Right atrium auricular region (tissue), 2 donors: ENCODE measurements at places on chromosomes 1 and 21. TPM values are rescaled to one million over a fixed set of nuclear protein-coding genes. Genes with fewer than 3 reads are reported as not detected.
A peak's percentile ranks its signal among the peaks of the same experiment; 100 is the strongest.

HMGCL gene
- 26.3 TPM for total RNA-seq

TLR5 gene
- total RNA-seq: 1.0 TPM

SMCP gene
- total RNA-seq: not detected

TTC34 gene
- total RNA-seq: 0.11 TPM

GRCh38 chr1:151733126-151733525 lies 11.8 kb downstream of the RIIAD1 start:
- H3K27ac ChIP-seq: no peak overlapping the region
- H3K27me3 ChIP-seq: no peaks in the 10 kb centered on the region
- no peaks in the 10 kb centered on the region for H3K36me3 ChIP-seq
- peaks cover 3% of the 10 kb centered on the region for H3K4me1 ChIP-seq
- H3K4me3 ChIP-seq: no peak overlapping the region

GRCh38 chr1:26888231-26888630 lies 1.9 kb downstream of the GPN2 start:
- peaks cover 66% of the 10 kb centered on the region for H3K36me3 ChIP-seq
- H3K27ac ChIP-seq: no peak overlapping the region
- no peak for DNase-seq
- H3K4me3 ChIP-seq: no peak overlapping the region

- H3K4me1 ChIP-seq: no peaks in the 10 kb centered on the region
- no peak overlapping the region for H3K27ac ChIP-seq
- no peak for DNase-seq
Measured at GRCh38 chr1:116889380-116889779, 20.3 kb upstream of the PTGFRN start.

DNA sequence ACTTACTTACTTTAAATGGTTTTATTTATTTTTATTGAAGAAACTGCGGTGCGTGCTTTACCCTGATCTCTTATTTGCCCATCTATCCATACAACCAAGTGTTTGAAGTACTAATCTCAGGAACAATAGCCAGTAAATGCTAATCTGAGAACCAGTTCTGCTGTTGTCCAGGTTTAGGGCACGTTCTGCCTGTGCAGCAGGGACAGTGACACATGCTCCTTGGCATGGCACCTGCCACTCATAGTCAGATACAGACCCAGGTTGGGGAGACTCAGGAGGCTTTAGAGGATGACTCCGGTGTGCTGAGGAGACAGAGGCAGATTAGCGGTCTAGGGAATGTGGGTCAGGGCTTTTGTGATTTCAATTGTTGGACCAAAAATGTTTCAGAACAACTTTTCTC lies 83.6 kb downstream of the NRIP1 start:
- H3K4me3 ChIP-seq: no peak overlapping the region
- H3K27me3 ChIP-seq: no peaks in the 10 kb centered on the region
- DNase-seq: no peak
- no peaks in the 10 kb centered on the region for H3K36me3 ChIP-seq
- H3K4me1 ChIP-seq: no peaks in the 10 kb centered on the region

- no peak for DNase-seq
- no peaks in the 10 kb centered on the region for H3K36me3 ChIP-seq
- H3K27ac ChIP-seq: peak overlapping the region; percentile 93
- no peaks in the 10 kb centered on the region for H3K27me3 ChIP-seq
- no peak overlapping the region for H3K4me3 ChIP-seq
Measured at GRCh38 chr1:59391212-59392179, 94.6 kb downstream of the FGGY start.

- no peaks in the 10 kb centered on the region for H3K36me3 ChIP-seq
- DNase-seq: peak; percentile 9
- H3K27ac ChIP-seq: no peak overlapping the region
- no peaks in the 10 kb centered on the region for H3K4me1 ChIP-seq
- no peaks in the 10 kb centered on the region for H3K27me3 ChIP-seq
Measured at GRCh38 chr1:47623557-47623940, 185.7 kb downstream of the FOXD2 start.

DNA sequence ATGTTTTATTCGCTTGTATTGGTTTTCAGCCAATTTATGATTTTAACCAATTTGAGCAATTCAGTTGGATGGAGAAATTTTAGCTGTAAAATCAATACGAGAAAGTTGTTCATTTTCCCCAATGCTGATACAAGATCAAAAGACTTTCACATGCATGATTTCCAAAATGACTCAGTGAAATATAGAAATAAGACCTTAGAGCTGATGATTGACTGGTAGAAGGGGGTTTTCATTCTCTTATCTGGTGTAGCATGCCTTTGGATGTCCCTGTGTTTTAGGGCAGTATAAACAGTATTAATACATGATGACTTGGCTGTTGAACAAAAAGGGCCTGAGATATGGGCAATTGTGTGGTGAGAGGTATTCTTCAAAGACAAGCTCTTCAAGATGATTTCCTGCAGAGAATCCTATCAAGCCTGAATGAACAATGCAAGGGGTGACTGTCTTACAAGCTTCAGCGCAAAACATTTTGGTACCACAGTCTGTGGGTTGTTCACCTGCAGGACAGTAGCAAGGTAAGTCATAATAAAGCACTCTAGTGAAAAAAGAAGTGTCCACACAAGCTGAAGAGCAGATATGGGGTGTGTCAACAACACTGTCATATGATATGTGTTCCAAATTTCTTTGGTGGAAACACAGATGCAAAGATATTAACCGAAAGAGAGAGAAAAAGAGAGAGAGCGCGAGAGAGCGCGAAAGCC lies 156.2 kb downstream of the TNFSF18 start:
- no peaks in the 10 kb centered on the region for H3K27me3 ChIP-seq
- DNase-seq: no peak
- no peaks in the 10 kb centered on the region for H3K36me3 ChIP-seq

DNA sequence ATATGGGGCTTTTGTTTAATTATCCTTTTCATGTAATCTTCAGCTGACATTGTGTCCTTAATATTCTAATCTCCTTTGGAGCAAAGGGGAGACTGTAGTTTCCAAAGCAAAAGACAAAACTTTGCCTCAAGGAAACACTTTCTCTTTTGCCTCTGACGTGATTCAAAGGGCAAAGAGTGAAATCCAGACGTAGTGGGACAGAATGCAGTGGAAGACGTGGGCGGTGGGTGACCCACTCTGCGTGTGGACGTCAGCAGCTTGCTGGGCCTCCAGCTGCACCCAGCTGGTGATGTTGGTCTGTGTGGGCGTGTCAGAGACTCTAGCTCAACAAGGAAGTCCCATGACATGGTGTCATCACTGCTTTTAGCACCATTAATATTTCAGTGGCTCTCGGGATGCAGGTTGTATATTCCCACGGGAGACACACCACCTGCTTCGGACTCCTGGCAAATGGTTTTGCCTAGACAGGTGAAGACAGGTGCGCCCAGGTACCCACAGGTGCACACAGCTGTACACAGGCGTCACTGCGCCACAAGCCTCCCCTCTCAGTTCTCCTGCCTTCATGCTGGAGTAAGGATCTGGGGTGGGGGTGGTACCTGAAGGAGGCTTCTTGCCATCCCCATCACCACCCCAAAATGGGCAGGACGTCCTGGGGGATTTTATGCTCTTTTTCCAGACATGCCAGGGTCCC lies 292.1 kb upstream of the VAMP3 start:
- DNase-seq: peak; percentile 83
- H3K27ac ChIP-seq: peak overlapping the region; percentile 74
- no peaks in the 10 kb centered on the region for H3K36me3 ChIP-seq

GRCh38 chr21:16794950-16795349 lies 717.9 kb upstream of the CXADR start:
- no peak overlapping the region for H3K4me3 ChIP-seq
- H3K36me3 ChIP-seq: no peaks in the 10 kb centered on the region
- H3K27ac ChIP-seq: no peak overlapping the region
- no peaks in the 10 kb centered on the region for H3K27me3 ChIP-seq

DNA sequence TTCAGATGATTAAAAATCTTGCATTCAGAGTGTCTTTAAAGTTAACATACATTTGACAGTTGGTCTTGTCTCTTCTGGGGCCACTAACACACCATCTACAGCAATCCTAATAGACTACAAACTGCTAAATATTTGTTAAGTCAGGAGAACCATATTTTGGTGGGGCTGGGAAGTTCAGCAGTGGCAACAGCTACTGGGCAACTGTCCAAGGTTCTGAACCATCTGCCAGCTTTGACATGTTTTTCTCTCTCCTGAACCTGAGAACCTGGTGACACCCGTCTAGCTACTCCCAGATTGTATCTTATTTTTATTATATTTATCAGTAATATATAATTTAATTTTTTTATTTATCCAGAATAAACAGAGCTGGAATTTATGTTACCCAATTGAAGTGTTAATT lies 199.0 kb upstream of the DPYD start:
- H3K4me3 ChIP-seq: no peak overlapping the region
- no peak overlapping the region for H3K27ac ChIP-seq
- DNase-seq: no peak
- no peaks in the 10 kb centered on the region for H3K36me3 ChIP-seq
- no peaks in the 10 kb centered on the region for H3K4me1 ChIP-seq
- no peaks in the 10 kb centered on the region for H3K27me3 ChIP-seq

- H3K27me3 ChIP-seq: no peaks in the 10 kb centered on the region
- no peaks in the 10 kb centered on the region for H3K4me1 ChIP-seq
- H3K36me3 ChIP-seq: no peaks in the 10 kb centered on the region
- no peak for DNase-seq
Measured at GRCh38 chr21:45255381-45256020, 32.2 kb downstream of the POFUT2 start.

DNA sequence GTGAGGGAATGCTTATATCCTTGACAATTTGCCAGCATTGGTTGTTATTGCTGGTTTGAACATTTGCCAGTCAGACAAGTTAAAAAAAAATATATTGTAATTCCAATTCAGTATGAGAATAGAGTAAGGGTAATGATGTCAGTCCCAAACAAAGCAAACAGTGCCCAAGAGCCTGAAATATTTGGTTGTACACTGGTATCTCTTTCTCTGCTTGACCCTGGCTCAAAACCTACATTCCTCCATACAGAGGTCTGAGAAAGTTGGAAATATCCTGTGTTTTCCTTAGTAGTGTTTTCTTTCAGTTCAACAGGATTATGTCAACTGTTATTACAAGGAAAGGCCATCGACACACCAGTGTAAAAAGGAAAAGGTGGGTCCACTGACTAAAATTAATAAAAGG lies 145.6 kb downstream of the MRPL39 start:
- no peak for DNase-seq
- H3K27me3 ChIP-seq: no peaks in the 10 kb centered on the region
- H3K4me1 ChIP-seq: no peaks in the 10 kb centered on the region
- H3K36me3 ChIP-seq: no peaks in the 10 kb centered on the region
- no peak overlapping the region for H3K27ac ChIP-seq
- no peak overlapping the region for H3K4me3 ChIP-seq

DNA sequence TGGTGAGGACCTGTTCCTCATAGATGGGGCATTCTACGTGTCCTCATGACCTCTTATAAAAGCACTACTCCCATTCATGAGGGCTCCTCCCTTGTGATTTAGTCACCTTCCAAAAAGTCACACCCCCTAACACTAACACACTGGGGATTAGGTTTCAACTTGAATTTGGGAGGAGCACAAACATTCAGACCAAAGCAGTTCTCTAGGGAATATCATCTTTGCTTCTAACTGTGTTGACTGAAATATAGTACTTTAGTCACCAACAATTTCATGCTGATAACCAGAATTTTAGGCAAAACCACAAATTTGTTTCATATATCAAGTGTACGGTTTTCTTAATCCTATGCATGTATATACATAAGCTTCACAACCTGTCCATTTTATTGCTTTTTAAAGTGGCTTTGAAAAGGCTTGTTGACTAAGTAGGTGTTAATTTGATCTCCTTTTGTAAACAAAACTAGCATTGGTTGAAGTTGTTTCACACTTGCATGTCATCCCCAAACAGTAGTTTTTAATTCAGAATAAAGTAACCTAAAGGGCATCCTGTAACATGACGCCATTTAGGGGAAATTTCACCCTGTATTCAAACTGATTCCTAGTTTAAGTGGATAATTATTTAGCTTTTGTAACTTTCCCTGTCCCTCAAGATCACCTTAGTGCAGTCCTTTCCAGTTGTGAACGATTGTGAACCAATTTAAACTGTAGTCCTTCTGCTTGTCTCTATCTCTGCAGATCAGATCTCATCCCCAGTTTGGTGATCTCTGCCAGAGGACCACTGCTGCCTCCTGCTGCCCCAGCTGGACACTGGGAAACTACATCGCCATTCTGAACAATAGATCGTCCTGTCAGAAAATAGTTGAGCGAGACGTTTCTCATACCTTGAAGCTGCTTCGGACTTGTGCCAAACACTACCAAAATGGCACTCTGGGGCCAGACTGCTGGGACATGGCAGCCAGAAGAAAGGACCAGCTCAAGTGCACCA lies 141.1 kb downstream of the TLR5 start:
- peaks cover 28% of the 10 kb centered on the region for H3K36me3 ChIP-seq
- H3K4me1 ChIP-seq: no peaks in the 10 kb centered on the region
- no peaks in the 10 kb centered on the region for H3K27me3 ChIP-seq
- no peak overlapping the region for H3K27ac ChIP-seq

DNA sequence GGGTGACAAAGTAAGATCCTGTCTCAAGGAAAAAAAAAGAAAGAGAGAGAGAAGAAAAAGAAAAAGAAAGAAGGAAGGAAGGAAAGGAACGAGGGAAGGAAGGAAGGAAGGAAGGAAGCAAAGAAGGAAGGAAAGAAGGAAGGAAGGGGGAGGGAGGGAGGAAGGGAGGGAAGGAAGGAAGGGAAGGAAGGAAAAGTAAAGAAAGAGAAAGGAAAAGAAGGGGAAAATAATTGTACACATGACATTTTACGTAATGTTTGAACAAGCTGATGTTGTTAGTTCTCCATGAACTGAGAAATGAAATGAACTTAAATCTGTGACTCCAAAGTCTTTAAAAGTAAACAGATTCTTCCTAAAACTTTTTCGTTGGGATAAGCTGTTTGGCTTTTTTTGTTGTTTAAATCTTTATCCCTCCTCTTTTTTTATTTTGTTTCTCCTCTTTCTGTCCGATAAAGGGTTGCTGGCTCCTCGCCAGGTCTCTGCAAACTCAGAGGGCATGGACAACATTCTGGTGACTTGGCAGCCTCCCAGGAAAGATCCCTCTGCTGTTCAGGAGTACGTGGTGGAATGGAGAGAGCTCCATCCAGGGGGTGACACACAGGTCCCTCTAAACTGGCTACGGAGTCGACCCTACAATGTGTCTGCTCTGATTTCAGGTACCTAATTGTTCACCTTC lies 59.8 kb downstream of the IL12RB2 start:
- no peak overlapping the region for H3K27ac ChIP-seq
- H3K27me3 ChIP-seq: no peaks in the 10 kb centered on the region
- no peak for DNase-seq
- no peaks in the 10 kb centered on the region for H3K36me3 ChIP-seq
- H3K4me3 ChIP-seq: no peak overlapping the region

GRCh38 chr1:116122955-116123757 lies 12.0 kb downstream of the MAB21L3 start:
- no peaks in the 10 kb centered on the region for H3K27me3 ChIP-seq
- H3K36me3 ChIP-seq: no peaks in the 10 kb centered on the region
- no peak overlapping the region for H3K27ac ChIP-seq
